ENCODE measurements at places on chromosomes 12 and 14. TPM values are rescaled to one million over a fixed set of nuclear protein-coding genes. Genes with fewer than 3 reads are reported as not detected.

DNA sequence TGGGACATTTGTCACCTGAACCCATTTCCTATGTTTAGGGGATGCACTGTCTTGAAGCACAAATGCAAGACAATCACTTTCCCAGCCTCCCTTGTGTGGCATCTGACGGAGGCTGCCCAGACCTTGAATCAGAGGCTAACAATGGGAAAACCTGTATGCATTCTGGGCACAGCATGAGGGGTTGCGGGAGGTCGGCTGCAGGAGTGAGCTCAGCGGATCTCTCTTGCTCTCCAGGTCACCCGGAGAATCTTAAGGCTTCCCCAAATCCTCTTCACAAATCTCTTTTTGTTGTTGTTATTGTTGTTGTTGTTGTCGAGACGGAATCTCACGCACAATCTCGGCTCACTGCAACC is 15.3 kb downstream of the NFKBIA start:
- no peak for ATAC-seq

DNA sequence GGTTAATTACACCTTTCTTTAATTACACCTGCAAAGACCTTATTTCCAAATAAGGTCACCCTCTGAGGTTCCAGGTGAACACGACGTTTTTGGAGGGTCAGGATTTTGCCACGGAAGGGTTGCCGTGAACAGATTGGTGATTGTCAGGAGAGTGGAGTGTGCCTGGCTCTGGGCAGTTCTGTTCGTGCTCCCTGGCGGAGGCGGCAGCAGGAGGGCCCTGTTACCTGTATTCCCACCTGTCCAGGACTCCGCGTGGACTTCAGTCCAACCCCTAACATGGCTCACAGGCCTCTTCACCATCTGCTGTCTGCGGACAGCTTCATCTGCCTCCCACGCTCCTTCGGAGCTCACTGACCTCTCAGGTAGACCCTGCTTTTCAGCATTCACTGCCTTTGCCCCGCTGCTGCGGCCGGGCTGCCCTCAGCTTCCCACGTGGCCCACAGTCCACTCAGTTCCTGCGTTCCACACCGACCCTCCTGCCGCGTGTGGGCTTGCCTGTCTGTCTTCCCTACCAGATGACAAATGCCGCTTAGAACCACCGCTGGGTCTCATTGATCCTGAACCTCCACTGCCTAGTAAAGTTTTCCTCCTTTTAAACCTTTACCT is 187.5 kb upstream of the DIO3 start:
- ATAC-seq: no peak

GRCh38 chr12:108304633-108305032 is 34.5 kb downstream of the CMKLR1 start:
- ATAC-seq: no peak

- ATAC-seq: no peak
Measured at GRCh38 chr14:70780396-70781075, 28.8 kb downstream of the MAP3K9 start.

GRCh38 chr14:25658988-25659387 is 609.0 kb upstream of the STXBP6 start:
- no peak for ATAC-seq

GRCh38 chr12:32843528-32844095 is 53.0 kb downstream of the PKP2 start:
- ATAC-seq: no peak

- no peak for ATAC-seq
Measured at GRCh38 chr12:4723226-4723625, 3.0 kb downstream of the GALNT8 start.

- ATAC-seq: no peak
Measured at GRCh38 chr12:93678779-93679178, 1.6 kb downstream of the CRADD start.

DNA sequence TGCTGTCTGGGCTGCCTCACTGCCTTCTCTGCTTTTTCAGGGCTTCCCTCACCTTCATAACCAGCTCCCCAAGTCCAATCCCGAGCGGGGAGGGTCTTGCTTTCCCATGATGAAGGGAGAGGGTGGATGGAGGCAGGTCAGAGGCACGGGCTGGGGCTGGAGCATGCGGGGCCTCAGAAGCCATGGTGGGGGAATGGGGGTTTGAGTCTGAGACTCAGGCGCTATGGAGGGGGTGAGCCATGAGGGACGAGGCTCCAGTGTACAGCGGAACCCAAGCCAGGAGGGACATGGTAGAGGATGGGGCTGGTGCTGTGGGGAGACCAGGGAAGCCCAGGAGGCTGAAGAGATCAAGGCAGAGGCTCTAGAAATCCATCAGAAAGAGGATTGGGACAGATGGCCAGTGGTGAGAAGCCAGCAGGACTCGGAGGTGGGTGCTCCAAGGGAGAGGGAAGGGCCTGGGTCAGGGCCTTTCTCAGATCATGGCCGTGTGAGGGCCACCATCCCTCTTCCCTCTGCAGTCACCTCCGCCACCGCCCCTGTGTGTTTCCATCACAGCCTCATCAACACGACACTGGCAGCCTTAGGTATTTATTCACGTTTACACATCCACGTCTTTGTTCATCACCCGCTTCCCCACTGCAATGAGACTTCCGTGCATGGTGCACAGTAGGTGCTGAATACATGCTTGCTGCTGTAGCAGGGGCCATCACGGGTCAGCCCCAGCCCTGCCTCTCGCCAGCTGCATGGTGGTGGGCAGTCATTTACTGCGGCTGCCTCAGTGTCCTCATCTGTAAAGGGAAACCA is 144.7 kb downstream of the ADGRD1 start:
- ATAC-seq: no peak

- ATAC-seq: no peak
Measured at GRCh38 chr12:1844223-1844622, 23.9 kb downstream of the LRTM2 start.

- ATAC-seq: no peak
Measured at GRCh38 chr12:112868459-112869041, 38.2 kb upstream of the OAS1 start.

DNA sequence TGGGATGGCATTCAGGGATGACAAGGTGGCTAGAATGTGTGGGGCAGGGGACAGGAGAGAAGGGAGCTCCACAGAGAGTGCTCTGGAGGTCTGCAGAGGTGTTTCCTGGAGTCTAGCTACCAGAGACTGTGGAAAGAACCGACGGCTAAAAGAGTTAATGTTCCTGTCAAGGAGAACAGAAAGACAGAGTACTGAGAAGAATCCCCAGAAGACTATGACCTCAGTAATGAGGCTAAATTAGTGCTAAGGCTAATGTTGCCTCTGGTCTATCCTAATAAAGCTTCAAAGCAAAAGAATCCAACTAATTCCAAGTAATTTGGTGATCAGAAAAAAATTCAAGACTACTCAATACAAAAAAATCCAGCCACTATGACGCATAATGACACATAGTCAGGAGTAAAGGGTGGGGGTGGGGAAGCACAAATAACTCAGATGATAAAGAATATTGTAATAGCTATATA is 44.7 kb downstream of the FERMT2 start:
- ATAC-seq: no peak

GRCh38 chr12:12975322-12976077 is 23.5 kb upstream of the GPRC5D start:
- no peak for ATAC-seq

- no peak for ATAC-seq
Measured at GRCh38 chr14:24368562-24369252, 723 bp downstream of the NFATC4 start.

DNA sequence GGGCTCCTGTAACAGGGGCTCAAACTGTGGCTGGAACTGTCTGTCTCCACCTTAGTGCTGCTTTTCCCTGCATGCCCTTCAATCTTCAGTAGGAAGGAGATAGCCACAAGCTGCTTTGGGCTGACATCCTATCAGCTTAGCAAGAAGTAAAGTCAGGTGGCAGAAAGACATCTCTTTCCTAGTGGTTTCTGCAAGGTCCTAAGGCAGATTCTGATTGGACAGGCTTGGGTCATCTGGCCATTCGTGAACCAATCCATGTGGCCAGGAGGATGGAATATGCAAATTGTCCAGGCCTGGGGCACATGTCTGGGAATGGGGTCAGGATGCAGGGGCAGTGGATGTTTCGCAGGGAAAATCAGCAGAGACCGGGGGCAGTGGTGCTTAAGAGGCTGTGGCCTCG is 5.2 kb downstream of the RITA1 start:
- ATAC-seq: no peak

DNA sequence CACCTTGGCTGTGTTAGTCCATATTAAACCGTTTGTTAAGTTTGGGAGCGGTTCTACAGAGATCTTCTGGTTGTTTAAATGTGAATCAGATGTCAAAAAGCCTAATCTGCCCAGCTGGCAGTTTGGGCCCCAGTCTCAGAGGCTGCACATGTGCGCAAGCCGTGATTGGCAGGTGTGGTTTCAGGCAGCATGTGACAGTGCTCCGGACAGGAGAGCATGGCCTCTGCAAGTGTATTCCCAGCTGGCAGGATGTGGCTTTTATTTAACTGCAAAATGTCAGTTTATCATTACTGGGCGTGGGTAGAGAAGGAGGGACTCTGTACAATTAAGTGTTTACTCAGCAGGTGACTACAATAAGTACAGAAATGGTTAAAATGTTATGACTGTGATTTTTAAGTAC is 77.5 kb downstream of the PELI2 start:
- peak; percentile 78 for ATAC-seq

DNA sequence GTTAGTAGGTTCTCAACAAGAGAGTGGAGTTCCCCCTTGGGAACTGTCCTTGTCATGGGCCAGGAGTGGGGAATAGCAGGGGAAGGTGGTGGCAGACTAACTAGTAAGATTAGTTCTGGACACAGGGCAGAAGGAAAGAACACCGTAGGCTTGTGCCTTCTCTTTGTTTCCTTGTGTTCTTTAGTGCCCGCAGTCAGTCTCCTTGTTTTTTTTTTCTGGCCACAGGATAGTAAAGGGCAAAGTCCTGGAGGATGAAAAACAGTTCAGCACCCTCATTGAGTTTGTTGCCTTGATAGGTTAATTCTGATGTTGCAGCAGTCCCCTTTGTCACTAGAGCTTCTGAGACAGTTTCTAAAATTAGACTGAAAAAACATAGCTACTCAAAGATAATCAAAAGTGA is 8.4 kb downstream of the PEX5 start:
- no peak for ATAC-seq

- ATAC-seq: no peak
Measured at GRCh38 chr12:103816663-103817062, 24.4 kb downstream of the NT5DC3 start.

GRCh38 chr14:103070263-103070885 is 13.0 kb upstream of the CDC42BPB start:
- no peak for ATAC-seq

GRCh38 chr12:93302331-93303229 is 75.1 kb upstream of the NUDT4 start:
- ATAC-seq: no peak

DNA sequence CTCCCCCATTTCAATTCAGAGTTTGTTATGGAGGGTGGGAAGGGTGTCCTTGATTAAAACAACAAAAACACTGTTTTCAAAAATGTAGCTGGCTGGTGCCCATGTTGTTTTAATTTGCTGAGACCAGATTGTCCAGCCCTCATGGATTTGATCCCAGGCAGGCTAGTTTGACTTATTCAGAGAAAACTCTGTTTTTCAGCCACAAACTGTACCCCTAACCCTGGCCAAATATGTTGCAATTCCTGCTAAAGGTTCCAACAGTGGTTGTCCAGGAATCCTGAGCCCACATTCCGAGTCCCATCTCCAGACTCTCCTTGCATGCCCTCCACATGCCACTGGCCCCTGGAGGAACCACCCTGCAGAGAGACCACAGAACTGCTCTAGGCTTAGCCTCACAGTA is 36.0 kb downstream of the MAP1LC3B2 start:
- no peak for ATAC-seq

DNA sequence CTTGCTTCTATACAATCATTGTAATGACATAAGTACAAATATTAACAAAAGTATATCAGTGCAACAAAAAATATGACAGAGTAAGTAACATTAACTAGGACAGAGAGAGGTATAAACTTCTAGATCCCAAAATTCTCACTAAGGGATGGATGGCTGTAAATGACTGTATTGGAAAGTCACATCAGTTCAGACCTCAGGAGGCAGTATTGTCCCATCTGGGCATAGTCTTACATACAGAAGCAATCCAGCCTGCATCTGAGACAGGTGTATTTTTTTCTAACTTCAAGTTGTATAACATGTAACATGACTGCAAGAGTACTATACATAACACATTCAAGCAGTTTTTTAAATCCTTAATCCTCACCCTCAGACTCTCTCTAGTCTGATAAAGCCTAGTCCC is 99.0 kb downstream of the GARIN6 start:
- no peak for ATAC-seq

- peak; percentile 74 for ATAC-seq
Measured at GRCh38 chr14:91261115-91261514, 16.6 kb upstream of the GPR68 start.

DNA sequence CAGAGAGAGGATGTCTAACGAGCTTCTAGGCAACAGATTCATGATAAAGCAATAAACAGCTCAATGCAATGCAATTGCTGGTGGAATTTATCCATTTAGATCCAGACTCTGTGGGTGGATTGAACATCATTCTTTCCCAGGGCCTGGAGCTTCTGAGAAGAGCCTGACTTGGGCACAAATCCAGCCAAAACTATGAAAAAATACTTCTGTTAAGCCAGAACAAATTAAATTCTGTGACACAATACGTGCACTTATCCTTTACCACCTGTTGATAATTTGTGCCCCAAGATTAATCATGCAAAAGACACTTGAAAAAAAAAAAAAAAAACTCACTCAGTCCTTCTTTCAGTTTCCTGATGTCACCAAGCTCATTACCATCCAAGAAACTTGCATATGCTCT is 446.0 kb upstream of the DCN start:
- ATAC-seq: no peak

- no peak for ATAC-seq
Measured at GRCh38 chr12:109500406-109501185, 23.2 kb downstream of the UBE3B start.

DNA sequence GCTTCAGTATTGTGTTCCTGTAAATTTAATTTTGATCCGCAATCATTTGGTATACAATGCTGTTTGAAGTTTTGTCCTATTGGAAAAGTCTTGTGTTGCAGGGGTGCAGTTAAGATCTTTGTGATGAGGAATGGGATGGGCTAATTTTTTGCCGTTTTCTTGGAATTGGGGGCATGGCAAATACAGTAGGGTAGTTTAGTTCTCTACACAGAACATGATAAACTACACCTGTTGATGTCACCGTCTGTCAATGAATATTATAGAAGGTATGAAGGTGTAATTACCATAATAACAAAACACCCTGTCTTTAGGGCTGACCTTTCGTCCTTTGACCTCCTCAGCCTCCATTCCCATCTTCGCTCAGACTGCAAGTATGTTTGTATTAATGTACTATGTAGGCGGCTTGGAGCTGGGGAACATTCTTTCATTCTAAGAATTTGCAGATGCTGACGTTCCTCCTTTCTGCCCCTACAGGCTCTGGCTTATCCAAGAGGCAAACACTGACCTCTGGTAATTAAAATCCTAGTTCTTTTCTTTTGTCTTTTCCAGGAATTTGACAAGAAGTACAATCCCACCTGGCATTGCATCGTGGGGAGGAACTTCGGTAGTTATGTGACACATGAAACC is 1.7 kb downstream of the DYNLL1 start:
- ATAC-seq: no peak

- ATAC-seq: no peak
Measured at GRCh38 chr12:40647651-40648050, 44.6 kb upstream of the CNTN1 start.

HNRNPC gene
- total RNA-seq: 720 TPM

RFC5 gene
- 53.7 TPM for total RNA-seq

KCNH5 gene
- total RNA-seq: not detected

CLEC4C gene
- total RNA-seq: not detected

P2RX2 gene
- total RNA-seq: not detected

DUSP16 gene
- total RNA-seq: 125 TPM

ZNF385A gene
- total RNA-seq: 2.6 TPM

SYNDIG1L gene
- not detected for total RNA-seq

RPL36AL gene
- total RNA-seq: 184 TPM

PPFIA2 gene
- not detected for total RNA-seq

KIF5A gene
- total RNA-seq: 2.0 TPM

VRTN gene
- not detected for total RNA-seq

SERPINA12 gene
- total RNA-seq: not detected

TRHDE gene
- not detected for total RNA-seq

Data from activated T-helper 17 cell treated with anti-CD3 and anti-CD28 coated beads, Interleukin-2, amount 50 U/mL, for 72 hours (primary cell).